ENCODE measurements at places on chromosomes 7 and 10. TPM values are rescaled to one million over a fixed set of nuclear protein-coding genes. Genes with fewer than 3 reads are reported as not detected.

Gene KCNMA1
- total RNA-seq = 144 TPM

Gene FGFBP3
- 1.2 TPM for total RNA-seq

Gene LGI1
- 1.8 TPM for total RNA-seq

Gene SGPL1
- 31.8 TPM for total RNA-seq

Gene GBX1
- total RNA-seq = not detected

Gene LBX1
- total RNA-seq = not detected

Gene ZNF804B
- total RNA-seq = not detected

Gene KCP
- total RNA-seq = 2.1 TPM

Gene GIMAP7
- 41.8 TPM for total RNA-seq

DNA sequence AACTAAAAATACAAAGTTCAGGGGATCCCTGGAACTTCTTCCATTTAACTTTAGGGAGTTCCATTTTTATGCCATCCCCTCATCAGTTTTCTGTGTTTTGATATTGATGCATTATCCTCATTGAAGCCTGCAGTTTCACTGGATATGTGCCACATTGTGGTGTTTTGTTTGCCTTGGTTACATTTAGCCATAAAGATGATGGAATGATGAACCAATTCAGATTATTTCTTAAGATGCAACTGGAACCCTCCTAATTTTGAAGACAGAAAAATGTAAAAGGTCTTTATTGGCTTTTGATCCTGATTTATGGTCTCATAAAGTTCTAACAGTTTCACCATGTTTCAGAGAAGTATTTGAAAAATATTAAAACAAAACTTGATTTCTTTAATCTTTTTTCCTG lies 314.2 kb upstream of the KLF6 start:
- DNase-seq = no peak

DNA sequence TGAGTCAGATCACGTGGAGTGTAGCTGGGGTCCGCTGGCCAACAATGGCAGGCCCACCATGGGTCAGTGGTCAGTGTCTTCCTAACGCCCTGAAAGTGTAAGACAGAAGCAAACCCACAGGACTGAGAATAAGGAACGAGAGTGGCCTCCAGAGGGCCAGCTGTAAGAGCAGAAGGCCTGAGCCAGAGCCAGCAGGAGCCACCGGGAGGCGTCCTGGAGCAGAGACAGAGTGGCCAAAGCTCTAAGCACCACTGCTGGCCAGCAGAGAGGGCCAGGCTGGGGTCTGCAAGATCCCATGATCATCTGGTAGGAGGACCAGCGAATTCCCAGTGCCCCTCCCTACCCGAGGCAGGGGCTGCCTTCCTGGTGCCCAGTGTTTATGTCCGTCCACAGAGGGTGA lies 9.2 kb downstream of the CCDC201 start:
- DNase-seq = no peak

DNA sequence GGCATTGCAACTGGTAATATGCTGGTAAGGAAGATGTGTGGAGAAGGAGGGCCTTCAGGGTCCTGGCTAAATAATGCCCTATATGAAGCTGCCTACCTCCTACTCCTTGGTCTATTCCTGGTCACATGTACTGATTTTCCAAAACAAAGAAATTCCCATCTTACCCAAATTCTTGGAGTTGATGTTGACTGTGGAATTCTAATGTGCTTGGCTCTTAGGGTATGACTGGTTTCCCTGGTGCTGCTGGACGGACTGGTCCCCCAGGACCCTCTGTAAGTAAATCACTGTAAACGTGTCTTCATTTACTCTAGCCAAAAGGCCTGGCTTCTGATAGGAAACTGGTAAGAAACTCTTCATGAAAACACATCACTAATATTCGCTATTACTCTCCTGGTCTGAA lies 27.0 kb downstream of the COL1A2 start:
- no peak for DNase-seq

DNA sequence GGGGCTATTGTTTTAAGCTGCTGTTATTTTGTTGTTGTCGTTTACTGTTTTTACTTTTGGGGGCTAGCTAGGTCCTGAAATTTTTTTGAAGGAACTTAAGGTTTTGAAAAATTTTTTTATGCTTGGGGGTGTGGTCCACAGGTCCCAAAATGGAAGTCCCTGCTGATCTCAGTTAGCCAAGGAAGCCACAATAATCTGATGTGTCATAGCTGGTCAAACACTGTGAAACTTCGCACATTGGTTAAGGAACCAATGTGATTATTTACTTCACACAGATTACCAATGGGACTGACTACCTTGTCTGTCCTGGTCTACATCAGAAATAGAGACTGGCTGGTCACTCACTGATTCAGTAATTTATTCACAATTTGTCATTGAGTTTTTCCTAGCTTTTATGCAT lies 29.5 kb upstream of the HYCC1 start:
- DNase-seq = no peak

DNA sequence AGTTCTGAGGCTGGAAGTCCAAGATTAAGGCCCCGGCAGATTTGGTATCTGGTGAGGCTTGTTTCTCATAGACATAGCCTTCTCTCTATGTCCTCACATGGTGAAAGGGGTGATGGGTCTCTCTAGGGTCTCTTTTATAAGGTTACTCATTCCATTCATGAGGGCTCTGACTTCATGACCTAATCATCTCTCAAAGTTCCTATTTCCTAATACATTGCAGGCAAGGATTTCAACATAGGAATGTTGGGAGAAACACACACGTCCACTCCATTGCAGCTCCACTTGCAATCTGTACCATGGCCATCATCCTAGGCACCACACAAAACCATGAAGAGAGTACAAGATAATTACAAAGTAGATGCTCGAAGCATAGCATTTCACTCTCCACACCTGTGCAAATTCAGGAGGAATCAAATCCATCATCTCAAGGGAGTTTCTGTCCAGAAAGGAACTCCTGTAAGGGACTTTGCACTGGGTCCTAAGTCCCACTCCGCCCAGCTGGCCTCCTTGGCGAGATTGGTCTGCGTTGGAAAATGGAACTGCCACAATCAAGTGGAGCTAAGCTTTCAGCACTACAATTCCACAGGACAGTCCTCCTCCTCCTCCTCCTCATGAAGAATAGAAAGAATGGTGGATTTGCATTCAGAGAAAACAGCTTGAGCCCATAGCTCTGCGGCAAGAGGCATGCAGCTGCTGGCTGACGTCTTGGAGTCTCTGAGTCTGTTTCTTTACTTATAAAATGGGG lies 8.8 kb downstream of the DDC start:
- DNase-seq = no peak

DNA sequence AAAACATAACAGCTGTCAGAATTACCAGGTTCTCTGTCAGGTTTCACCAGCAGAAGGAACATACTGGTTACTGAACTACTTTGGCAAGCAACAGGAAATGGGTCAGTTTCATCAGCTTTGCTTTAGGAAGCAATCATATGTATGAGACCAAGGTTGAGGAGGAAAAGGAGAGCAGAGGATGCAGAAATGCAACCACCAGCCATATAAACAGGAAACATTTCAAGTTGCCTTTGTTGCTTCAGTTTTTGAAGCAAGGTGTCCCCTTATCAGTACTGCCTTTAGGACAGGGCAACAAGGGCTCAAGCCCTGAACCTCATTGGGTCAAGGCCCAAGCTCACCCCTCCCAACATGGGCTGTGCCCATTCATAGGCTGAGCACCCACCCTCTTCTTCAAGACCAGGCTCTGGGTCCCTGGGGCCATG lies 10.2 kb downstream of the HIPK2 start:
- no peak for DNase-seq

DNA sequence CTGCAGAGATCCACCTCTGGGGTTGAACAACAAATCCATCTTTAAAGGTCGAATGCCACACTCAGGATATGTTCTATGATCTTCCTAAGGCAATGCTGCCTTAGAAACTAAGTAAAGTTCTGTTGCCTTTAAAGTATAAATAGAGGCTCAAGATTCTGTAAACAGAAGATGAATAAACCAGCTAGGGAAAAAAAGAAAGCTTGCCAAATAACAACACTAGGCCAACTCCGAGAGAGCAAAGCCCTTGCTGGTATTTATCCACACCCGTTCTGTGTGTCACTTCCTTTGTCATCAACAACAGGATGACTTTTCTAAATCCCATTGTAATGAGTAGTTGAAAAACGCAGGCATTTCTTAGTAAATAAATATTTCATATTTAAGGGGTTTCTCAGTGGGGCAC lies 330.0 kb upstream of the GLI3 start:
- no peak for DNase-seq

DNA sequence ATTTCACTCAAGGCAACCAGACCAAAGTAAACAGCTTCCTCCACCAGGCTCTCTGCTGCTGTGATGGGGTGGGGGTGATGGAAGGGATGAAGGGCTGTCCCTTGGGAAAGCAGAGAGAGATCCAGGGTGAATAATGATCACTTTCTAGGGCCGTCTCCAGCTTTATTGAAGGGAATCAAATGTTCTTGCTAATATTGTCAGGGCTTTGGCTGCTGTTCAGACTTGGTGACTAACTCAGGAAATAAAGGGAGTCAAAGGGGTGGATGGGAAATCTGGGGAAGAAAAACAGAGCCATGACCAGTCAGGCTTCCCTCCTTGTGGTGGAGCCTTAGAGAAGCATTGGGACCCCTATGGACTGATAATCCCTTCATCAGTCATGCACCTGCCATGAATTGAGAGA lies 196.2 kb upstream of the AGK start:
- DNase-seq = no peak

- peak; percentile 50 for DNase-seq
These were observed 131.2 kb downstream of the RALA start for GRCh38 chr7:39754326-39755120.

GRCh38 chr10:6020826-6021225 lies 41.3 kb downstream of the IL2RA start:
- DNase-seq = peak; percentile 65

GRCh38 chr10:34547695-34548094 lies 267.4 kb downstream of the PARD3 start:
- no peak for DNase-seq

DNA sequence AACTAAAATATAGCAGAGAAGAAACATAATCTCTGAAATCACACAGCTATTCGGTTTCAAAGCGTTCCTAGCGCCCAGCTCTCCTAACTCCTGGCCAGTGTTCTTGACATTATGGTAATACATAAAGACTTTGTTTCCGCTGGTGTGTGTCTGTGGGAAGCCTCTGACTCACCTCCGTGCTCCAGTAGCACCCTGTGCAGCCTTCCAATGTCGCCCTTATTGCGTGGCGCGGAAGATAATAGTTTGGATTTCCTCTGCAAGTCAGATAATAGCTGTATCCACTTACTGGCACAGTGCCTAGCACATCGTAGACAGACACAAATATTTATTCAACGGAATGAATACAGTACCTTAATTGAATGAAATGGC lies 570 bp downstream of the BMS1 start:
- no peak for DNase-seq

- no peak for DNase-seq
These were observed 780.6 kb downstream of the INHBA start for GRCh38 chr7:40922316-40922670.

DNA sequence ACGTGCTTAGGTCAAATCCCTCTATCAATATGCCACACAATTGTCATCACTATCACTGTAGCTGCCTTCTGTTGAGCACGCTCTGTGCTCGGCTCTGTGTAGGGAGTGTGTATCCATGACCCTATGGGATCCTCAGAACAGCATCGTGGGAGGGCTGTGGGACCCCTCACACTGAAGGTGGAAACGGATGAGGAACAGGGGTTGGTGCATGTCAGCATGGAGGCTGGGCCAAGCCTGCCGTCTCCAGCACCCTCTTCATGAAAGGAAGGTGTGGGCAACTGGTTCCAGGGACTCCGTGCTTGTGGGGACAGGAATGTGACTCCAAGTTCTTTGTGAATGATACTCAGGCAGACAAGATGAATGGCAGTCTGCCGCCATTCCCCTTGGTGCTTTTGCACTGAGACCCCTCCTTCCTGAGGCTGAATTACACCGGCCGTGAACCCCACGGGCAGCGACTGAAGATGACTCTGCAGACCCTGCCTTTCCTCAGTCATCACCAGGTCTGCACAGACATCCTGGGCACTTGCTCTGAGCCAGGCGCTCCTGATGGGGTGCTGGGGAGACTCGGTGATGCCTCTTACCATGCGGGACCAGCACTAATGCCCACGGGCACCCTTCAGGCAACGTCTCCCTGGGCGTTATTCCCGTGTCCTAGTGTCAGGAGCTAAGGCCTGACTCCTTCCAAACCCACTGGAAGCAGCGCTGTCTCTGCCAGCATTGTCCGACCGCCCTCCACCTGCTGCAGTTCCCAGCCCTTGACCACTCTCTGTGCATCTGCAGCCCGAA lies 495.2 kb downstream of the TCERG1L start:
- no peak for DNase-seq

DNA sequence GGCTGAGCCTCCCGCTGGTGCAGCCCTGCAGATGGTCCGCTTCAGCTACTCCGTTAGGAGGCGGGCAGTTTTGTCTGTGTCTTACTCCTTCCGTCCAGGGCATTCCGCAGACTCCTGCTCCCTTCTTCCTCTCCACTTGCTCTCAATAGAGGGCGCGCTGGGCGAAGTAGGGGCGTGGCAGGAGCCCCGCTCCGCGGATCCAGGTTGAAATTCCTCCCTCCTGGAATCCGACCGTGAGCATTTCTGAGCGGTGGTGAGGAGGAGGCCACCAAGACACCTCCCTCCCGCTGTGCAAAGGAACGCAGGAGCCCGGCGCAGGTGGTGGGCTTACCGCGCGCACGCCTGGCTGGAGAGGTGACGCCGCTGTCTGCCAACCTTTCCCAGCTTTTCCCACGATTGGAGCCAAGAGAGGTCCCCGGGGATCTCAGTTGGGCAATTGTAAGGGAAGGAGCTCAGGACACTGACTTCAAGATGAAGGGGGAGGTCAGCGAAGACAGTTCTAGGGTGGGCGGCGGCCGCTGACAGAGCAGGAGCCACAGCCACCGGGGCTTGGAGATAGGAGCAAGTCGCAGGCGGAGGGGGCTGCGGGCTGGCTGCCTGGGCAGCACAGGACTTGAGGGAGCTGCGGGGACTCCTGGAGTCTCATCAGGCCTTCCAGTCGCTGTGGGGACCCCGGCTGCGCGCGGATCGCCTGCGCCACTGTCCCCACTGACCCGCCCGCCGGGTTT lies 1011.3 kb downstream of the XPNPEP1 start:
- peak; percentile 73 for DNase-seq

DNA sequence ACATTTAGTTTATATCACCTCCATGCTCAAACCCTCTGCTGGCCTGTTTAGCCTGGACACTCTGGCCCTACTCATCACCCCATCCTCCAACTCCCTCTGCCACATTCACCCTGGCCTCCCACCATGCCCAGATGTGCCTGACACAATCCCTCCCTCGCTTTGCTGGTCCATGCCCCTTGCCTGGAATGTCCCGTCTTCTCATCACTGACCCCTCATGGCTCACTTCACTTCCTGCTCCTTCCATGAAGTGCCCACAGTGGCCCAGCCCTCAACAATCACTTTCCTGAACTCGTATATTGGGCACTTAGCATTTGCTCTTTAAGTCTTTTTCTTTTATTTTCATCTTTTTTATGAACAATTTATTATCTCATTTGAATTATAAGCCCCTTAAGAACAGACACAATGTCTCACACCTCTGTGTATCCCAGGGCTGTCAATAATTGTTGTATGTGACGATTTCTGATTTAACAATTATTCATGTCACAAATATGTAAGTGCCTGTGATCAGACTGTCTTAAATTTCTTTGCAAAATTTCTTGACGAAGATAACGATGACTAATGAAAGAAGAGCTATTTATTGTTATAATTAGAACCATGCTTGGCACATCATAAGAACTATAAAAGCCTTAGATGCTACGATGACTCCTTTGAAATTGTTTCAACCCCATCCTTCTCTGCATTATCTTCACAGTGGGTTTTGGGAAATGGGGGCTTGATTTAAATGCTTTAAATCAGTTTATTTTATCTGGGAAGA lies 209.9 kb upstream of the YAE1 start:
- no peak for DNase-seq

GRCh38 chr7:143042159-143042789 lies 9.9 kb upstream of the OR6V1 start:
- no peak for DNase-seq
